ENCODE measurements at places on chromosomes 5 and 9.

- no peak for DNase-seq
These were observed 100.2 kb downstream of the PIK3R1 start for GRCh38 chr5:68315679-68316271.

DNA sequence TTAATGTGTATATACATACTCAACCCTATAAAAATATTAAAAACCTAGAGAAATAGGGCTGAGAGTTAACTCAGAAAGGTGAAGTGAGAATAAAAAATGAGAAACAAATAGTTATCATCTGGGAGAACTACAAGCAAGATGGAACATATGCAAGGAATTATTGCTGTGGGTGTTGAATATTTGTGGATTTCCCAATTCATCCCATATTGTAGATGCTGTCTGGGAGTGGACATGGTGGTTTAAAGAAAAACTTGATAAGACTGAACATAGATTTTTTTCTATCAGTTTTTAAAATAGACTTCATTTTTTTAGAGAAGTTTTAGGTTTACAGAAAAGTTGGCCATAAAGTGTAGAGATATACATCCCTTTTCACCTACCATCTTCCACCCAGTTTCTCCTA is 263.5 kb downstream of the SPATA31D1 start:
- no peak for DNase-seq

DNA sequence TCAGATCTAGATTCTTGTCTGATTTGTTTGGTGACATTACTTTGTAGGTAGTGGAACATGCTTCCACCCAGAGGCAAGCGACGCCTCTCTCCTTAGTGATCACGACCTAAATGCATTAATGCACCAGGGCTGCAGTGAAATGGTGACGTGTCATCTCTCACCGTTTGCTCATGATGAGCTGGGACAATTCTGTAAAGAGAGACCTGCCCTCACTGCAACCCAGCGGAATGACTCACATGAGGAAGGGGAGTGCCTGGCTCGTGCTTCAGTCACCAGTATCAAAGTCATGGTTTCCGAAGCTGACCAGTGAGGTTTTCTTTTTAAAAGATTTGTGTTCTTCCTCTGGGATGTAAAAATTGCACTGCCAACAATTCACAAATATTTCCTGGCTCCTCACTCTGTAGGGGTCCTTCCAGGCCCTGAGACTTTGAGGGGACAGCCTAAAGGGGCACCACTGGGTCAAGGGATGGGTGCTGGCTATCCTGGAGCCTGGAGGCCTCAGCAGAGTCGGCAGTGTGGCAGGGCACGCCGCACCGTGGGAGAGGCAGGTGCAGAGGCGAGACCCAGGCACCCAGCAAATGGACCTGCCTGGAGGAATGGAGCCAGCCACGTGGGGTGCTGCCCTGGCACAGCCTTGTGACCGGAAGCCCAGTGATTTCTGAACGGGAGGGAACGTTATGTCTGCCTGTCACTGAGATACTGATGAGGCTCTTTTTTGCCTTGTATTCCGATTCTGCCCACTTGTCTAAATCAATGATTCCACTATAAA is 17.3 kb downstream of the QSOX2 start:
- DNase-seq: peak; percentile 43

GRCh38 chr9:7760014-7760415 is 39.6 kb downstream of the DMAC1 start:
- DNase-seq: no peak

DNA sequence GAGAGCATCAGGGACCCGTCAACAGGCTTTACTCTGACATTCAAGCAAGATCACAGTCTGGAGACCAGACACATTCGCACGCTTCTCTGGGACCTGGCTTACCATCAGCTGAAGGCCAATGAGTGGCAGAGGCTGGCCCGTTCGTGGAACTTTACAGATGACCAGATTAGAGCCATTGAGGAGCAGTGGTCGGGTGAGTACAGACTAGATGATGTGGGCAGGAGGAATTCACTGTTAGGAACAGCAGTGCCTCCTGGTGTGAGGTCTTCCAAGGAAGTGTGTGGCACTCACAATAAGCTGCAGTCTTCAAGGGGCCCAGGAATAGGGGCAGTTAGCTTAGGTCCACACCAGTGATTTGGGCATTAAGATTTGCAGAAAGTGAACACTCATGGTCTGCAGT is 50.4 kb downstream of the POC5 start:
- no peak for DNase-seq

DNA sequence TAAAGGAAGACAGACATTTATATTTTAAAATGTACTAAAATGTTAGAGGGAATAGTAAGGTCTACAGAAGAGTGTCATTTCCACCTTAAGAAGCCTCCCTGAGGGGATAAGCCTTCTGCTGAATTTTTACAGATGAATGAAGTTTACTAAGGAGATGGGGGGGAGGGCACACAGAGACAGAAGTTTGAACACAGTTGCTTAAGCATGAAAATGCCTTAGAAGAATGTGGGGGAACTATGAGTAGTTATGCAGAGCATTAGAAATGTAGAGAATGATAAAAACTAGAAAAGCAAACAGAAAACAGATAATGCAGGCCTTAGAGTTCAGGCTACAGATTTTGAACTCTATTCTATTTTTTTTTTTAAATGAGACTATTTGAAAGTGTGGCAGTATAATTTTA is 232.2 kb upstream of the VLDLR start:
- no peak for DNase-seq

- DNase-seq: peak; percentile 59
These were observed at the start of gene EPB41L4B for GRCh38 chr9:109320742-109321448. Gene EPB41L4B (minus strand): TSS chr9:109321059. CDS start chr9:109320446, 613 bp downstream.

DNA sequence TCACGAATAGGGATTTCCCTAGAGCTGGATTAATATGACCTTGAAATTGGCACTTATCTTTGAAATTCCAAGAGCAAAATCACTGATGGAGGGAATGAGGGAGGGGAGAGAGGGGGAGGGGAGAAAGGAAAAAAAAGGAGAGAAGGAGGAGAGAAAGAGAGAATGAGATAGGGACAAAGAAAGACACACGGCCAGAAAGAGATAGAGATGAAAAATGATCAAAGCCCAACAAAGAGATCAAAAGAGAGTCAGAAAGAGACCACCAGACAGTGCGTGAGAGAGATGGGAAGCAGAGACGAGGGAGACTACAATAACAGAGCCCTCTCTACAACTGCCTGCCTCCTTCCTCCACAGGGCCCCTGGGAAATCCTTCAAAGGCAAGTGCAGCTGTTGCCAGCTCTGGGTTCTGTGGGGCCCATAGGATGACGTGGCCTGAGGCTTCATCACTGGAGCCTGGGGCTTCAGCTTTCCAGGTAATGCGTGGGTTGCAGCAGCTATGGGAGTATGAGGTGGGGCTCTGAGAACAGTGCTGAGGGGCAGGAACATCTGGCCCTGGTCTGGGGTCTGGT is 58.3 kb upstream of the SHB start:
- DNase-seq: no peak

GRCh38 chr5:120516805-120517204 is 52.7 kb downstream of the PRR16 start:
- DNase-seq: no peak

DNA sequence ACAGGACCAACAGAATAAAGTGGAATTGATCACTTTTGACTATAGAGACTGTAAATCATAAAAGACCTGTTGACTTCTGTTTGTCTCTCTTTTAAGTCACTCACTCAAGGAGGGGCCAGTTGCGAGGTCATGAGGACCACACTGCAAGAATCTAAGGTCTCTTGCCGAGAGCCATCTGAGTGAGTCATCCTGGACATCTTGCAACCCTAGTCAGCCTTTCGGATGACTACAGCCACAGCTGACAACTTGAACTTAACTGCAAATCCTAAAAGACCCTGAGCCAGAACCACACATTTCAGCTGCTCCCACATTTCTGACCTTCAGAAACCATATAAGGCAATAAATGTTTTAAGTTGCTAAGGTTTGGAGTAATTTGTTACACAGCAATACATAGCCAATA is 129.7 kb upstream of the RAD23B start:
- peak; percentile 65 for DNase-seq

DNA sequence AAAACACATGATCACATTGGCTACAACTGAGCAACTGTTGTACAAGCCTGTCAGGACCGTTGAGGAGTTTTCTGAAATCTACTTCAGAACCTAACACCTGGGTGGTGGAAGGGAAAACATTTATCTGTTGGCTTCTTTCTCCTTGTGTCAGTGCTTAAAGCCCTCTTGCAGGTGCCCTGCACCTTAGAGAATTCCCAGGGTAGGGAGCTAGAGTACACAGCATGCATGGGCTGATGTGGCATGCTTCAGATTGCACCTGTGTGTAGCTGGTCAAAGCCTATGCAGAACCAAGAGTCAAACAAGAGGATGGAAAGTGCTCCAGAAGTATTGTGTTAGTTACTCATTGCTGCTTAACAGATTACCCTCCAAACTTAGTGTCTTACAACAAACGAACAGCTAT is 33.6 kb upstream of the ZBED3 start:
- no peak for DNase-seq

DNA sequence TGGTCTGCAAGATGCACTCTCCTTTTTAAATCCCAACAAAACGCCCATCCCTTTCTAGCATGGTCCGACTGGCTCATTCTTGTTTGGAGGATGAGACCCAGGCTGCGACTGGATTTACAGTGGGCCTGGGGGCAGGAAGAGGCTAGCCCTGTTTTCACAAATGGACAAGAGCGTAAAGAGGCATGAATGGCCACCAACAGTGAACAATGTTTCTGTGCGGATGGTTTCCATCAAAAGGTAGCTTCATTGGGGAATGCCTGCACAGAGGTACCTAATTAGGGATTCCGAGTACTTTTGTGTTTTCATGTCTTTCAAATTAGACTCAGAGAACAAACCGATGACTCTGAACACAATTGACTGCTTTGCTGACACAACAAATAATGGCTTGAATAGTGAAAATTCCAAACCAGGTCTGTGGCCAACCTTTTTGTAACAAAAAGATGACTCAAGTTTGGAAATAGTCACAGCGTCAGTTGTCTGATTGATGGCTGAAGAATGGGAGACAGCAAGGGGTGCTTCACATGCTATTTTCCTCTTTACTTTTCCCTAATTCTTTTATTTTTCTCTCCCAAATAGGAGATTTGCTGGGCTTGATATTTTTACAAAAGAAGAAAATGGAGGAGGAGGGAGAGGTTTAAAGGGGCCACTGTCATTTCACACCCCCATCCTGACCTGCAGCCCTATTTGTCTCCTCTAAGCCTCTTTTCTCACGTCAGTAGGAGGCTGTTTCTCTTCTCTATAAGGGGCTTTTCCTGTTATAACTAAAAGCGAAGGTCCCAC is 208.1 kb upstream of the S1PR3 start:
- DNase-seq: no peak

GRCh38 chr5:102867992-102868662 is 113.0 kb downstream of the PAM start:
- DNase-seq: peak; percentile 38

GRCh38 chr9:136799854-136800657 is 3.9 kb downstream of the CCDC183 start:
- DNase-seq: peak; percentile 71

DNA sequence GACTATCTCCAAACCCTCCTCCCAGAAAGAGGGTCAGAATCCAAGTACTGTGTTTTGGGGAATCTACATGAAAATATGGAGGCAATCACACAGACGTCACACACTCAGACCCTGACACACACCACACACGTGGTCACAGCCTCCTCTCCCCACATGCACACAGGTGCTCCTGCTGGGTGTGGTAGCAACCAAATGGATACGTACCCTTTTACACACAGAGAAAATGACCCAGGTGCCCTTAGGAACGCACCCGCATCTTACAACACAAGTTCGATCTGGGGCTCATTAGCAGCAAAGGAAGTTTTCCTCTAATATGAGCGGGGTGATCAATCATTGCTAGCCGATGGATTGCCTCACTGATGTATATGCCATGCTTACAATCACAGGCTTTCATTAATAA is 480.2 kb upstream of the KLF4 start:
- DNase-seq: no peak

DNA sequence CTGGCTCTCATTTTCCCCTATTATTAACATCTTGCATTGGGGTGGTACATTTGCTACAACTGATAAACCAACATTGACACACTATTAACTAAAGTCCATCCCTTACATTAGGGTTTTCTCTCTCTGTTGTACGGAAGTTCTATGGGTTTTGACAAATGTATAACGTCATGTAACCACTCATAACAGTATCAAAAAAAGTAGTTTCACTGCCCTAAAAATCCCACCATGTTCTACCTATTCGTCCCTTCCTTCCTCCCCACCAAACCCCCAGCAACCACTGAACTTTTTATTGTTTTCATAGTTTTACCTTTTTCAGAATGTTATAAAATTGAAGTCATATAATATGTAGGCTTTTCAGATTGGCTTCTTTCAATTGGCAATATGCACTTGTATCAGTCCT is 40.1 kb downstream of the MLLT3 start:
- no peak for DNase-seq

DNA sequence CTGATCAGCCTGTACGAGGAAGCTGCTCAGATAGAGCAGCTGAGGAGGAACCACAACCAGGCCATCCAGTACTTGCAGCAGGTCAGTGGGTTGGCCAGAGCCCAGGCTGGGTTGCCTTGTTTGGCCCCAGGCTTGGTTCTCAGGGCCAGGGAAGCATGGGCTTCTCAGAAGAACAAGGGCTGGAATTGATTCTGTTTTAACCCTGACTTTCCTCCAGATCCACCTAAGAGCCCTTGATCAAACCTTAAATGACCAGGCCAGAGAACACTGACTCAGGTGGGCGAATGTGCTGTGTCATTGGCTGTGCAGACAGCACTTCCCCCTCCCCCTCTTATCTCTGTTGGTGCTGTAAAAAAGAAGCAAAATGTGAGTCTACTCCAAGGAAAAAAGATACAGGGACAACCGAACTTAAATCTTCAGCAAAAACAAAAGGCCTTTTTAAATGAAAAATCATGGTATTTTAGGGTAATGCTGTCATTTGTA is 28.1 kb downstream of the TTC23L start:
- no peak for DNase-seq

GRCh38 chr9:122095010-122095767 is 2.1 kb upstream of the TTLL11 start:
- DNase-seq: peak; percentile 79

GRCh38 chr9:30967476-30967875 is 1417.0 kb upstream of the ACO1 start:
- DNase-seq: no peak

DNA sequence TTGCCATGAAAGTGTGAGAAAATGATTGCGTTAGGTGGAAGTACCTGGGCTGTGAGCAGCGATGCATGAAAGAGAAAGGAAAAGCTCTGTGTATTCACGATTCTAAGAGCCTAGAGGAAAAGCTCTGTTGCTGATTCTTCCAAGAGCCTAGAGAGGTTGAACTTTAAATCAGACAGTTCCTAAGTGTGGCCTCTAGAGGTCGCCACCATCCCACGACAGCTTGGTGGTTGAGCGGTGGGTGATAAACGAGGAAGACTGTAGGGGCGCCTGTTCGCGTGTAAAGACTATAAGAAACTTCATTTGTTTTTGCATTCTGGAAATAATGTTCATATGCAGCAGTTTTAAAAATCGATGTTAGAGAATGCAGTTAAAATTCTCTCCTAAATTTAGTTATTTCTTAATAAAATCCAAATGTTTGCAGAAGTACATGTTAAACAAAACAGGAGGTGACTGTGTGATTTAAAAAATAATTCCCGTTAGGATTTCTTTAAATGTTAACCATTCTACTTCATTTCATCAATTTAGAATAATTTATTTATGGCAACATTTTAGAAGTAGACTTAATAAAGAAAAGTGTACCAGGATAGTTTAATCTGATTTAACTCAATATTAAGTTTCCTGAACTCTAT is 107.7 kb downstream of the TENT4A start:
- DNase-seq: peak; percentile 17

- DNase-seq: peak; percentile 55
These were observed 78.9 kb upstream of the RPS23 start for GRCh38 chr5:82356808-82357671.

Data from foreskin fibroblast (primary cell).